Chondrocyte (in vitro differentiated cells): ENCODE measurements at places on chromosomes 5 and 9. TPM values are rescaled to one million over a fixed set of nuclear protein-coding genes. Genes with fewer than 3 reads are reported as not detected.

DNA sequence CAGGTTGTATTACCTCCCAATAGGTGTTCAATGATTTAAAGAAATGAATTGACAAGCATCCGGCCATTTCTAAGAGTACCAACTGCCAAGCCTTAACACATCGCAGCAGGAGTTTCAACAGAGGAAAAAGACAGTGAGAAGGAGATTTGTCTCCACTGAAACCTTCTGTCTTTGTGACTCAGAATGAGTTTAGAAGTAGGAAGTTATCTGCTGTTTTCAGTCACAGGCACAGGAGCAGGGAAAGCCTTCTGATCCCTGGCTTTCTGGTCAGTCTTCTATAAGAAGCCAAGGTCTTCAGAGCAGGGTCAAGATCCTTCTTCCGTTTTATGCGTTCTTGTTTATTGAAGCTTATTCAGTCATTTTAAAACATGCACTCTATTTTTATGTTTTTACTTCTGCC is 390.7 kb upstream of the PCSK5 start:
- H3K4me1 ChIP-seq = peaks cover 1% of the 10 kb centered on the region
- DNase-seq = no peak
- no peaks in the 10 kb centered on the region for H3K36me3 ChIP-seq
- H3K27ac ChIP-seq = no peak overlapping the region
- H3K27me3 ChIP-seq = peaks cover 6% of the 10 kb centered on the region

- DNase-seq = no peak
- peak overlapping the region; percentile 93 for H3K27ac ChIP-seq
- H3K36me3 ChIP-seq = no peaks in the 10 kb centered on the region
- peaks cover 92% of the 10 kb centered on the region for H3K4me1 ChIP-seq
- no peaks in the 10 kb centered on the region for H3K27me3 ChIP-seq
- H3K4me3 ChIP-seq = no peak overlapping the region
Measured at GRCh38 chr5:172901012-172901780, 58.0 kb upstream of the RPL26L1 start.

Gene FOXD4
- total RNA-seq = 0.17 to 0.44 TPM (median 0.26 TPM) in 3 replicates

Gene PLPPR1
- total RNA-seq = not detected in 3 replicates

Gene HK3
- total RNA-seq = not detected in 3 replicates

Gene CCNB1
- 18.9 to 34.5 TPM (median 29.5 TPM) in 3 replicates for total RNA-seq

- no peak for DNase-seq
- H3K27me3 ChIP-seq = no peaks in the 10 kb centered on the region
- peaks cover 33% of the 10 kb centered on the region for H3K36me3 ChIP-seq
- H3K4me1 ChIP-seq = peaks cover 55% of the 10 kb centered on the region
- H3K4me3 ChIP-seq = peak overlapping the region; percentile 84
Measured at GRCh38 chr5:58459146-58460001, 512 bp downstream of the PLK2 start.

Gene CBY3
- not detected in 3 replicates for total RNA-seq

DNA sequence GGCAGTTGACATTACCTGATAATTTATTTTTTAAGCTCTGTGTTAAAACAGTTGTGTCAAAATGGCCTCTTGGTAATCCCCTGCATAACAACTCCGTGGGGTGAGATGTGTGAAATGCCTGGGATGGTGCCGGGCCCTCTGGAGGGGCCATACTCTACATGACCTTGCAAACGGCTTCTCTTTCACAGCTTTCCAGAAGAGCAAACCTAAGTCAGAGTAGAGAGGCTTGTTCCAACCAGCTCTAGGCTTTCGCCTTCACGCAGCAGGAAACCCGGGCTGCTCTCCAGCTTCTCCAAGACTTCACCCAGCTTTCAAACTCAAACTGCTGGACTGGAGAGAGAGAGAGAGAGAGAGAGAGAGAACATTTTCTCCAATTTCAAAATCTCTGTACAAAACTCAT is 120.1 kb downstream of the SNX18 start:
- H3K27me3 ChIP-seq = no peaks in the 10 kb centered on the region
- DNase-seq = no peak
- no peak overlapping the region for H3K4me3 ChIP-seq
- peaks cover 38% of the 10 kb centered on the region for H3K4me1 ChIP-seq
- H3K27ac ChIP-seq = no peak overlapping the region
- no peaks in the 10 kb centered on the region for H3K36me3 ChIP-seq
